ENCODE measurements at places on chromosomes 4 and X.

GRCh38 chr4:8205749-8206611 lies 6.9 kb downstream of the SH3TC1 start:
- H3K4me1 ChIP-seq, result peaks cover 10% of the 10 kb centered on the region

DNA sequence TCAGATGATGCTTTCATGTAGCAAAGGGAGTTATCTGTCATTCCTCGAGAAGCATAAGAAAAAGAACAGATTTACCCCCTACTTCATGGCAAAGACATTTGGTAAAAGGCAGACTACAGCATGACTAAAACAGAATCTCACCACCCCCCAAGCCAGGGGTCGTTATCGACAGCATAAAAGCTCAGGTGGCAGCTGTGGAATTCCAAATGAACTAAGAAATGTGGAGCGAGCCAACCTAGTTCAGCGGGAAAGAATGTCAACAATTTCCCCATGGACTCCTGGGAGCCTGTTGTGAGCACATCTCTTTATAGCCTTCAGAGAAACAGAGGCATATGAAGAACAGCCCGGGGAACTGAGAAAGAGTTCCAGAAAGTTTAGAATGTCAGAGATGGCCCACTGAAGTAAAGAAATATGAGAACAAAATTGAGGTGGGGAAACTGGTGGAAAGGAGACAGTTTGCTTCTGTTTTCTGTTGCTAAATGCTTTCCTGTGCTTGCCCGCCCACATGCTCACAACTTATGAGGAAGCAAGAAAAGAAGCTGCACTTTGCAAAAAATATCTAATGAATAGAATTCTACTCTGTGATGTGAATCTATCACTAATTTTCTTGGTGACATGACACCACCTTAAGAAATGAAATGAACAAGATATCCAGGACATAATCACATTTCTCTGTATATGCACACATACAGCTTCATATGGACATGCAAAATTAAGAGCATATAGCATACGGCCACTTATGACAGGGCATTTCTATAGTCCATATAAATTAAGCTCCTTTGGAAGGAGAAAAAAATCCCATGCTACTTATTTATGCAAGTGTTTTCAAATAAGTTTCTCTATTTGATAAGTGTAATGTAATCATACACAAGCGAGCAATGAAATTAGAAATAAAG lies 135.3 kb upstream of the MID1 start:
- no peak for DNase-seq
- H3K4me3 ChIP-seq, result no peak overlapping the region
- H3K4me1 ChIP-seq, result no peaks in the 10 kb centered on the region
- H3K27ac ChIP-seq, result no peak overlapping the region
- H3K27me3 ChIP-seq, result no peaks in the 10 kb centered on the region

GRCh38 chr4:184825141-184825895 lies 450 bp downstream of the ACSL1 start:
- H3K4me1 ChIP-seq, result peaks cover 18% of the 10 kb centered on the region
- H3K4me3 ChIP-seq, result peak overlapping the region; percentile 55
- no peak overlapping the region for H3K27ac ChIP-seq
- H3K27me3 ChIP-seq, result peaks cover 2% of the 10 kb centered on the region

- H3K36me3 ChIP-seq, result no peaks in the 10 kb centered on the region
- no peak for DNase-seq
- H3K4me3 ChIP-seq, result no peak overlapping the region
- H3K27me3 ChIP-seq, result peaks cover 7% of the 10 kb centered on the region
Observed at GRCh38 chr4:81221303-81222081, 6.5 kb upstream of the PRKG2 start.

GRCh38 chr4:177975315-177975987 lies 533.2 kb upstream of the AGA start:
- H3K4me3 ChIP-seq, result no peak overlapping the region
- no peaks in the 10 kb centered on the region for H3K4me1 ChIP-seq
- no peak for DNase-seq
- no peak overlapping the region for H3K27ac ChIP-seq

GRCh38 chr4:3220476-3221183 lies 28.3 kb upstream of the MSANTD1 start:
- no peak for DNase-seq
- H3K27ac ChIP-seq, result no peak overlapping the region
- no peak overlapping the region for H3K4me3 ChIP-seq
- H3K4me1 ChIP-seq, result peaks cover 12% of the 10 kb centered on the region

GRCh38 chr4:102663073-102663472 lies 97.7 kb downstream of the MANBA start:
- no peak overlapping the region for H3K27ac ChIP-seq
- H3K4me3 ChIP-seq, result no peak overlapping the region
- peaks cover 18% of the 10 kb centered on the region for H3K36me3 ChIP-seq
- H3K27me3 ChIP-seq, result no peaks in the 10 kb centered on the region
- no peaks in the 10 kb centered on the region for H3K4me1 ChIP-seq
- no peak for DNase-seq
